Right cardiac atrium (tissue), 5 donors: ENCODE measurements at places on chromosomes 12 and 14. TPM values are rescaled to one million over a fixed set of nuclear protein-coding genes. Genes with fewer than 3 reads are reported as not detected.

DNA sequence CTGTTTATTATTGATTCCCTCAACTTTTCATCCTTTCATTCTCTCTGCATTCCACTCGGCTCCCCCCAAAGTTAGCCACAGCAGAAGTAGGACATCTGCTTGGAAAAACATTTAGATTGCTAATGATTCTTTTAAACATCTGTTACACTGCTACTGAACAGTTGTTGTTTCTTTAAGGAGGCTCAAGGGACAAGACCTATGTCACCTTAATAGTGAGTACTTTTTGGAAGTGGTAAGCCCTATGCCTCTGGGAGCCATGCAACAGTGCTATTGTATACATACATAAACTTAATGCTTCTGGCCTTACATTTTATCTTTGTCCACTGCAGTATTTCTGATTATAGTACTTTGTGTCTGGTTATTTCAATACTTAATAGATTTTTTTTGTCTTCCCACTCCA, 628.2 kb upstream of the FOXG1 start:
- no peak for DNase-seq

ATP2A2 gene
- total RNA-seq = 3,291 TPM

- DNase-seq = no peak
Observed at GRCh38 chr12:89621521-89621920, 87.1 kb downstream of the ATP2B1 start.

GRCh38 chr12:4607056-4607455, 41.8 kb downstream of the AKAP3 start:
- no peak for DNase-seq

PMCH gene
- total RNA-seq = not detected

DNA sequence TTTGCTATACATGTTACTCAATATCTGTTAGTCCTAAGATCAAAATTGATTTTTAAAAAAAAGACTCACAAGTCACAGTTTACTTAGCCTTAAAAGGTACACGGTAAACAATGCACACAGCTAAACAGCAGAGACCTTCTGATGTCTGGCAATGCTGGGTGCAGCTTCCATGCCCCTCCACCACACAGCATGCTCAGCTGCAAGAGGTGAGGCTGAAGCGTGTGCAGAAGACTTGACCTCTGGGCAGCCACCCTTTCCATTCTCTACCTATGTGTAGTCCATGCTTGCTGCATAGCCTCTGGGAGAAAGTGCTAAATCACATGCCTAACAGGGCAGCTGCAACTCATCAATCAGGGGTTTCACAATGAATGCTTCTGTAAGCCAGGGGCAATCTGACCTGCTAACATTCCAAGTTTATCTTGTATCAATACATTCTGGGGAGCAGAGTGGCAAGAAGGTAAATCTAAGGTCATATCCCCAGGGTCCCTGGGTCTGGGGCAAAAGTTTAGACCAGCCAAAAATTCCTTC, 44.5 kb upstream of the AMN1 start:
- no peak for DNase-seq

DNA sequence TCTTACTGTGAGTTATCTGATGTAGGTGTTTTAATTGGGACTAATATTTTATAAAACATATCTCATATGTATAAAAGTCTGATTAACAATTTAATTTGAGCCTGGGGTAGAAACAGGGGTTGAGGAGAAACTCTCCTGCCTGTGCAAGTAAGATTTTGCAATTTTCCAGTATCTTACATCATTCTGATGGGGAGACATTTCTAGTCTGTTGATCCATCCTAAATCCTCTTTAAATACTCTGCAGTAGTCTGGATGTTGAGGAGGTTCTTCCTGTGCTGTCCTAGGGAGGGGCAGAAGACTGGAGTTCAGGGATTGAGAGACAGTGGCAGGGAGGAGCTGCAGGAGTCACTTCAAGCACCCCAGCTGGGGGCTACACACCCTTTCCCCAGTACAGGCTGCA, 287.8 kb downstream of the ADGRD1 start:
- no peak for DNase-seq
